ENCODE measurements at places on chromosomes 1 and 21. TPM values are rescaled to one million over a fixed set of nuclear protein-coding genes. Genes with fewer than 3 reads are reported as not detected.

Gene OR2L8
- total RNA-seq = 0.61 TPM

Gene KRTAP13-3
- total RNA-seq = not detected

Gene SMIM1
- total RNA-seq = 7.5 TPM

Gene CIART
- 4.7 TPM for total RNA-seq

Gene SPRR2B
- not detected for total RNA-seq

Gene PIGR
- not detected for total RNA-seq

Gene RGSL1
- not detected for total RNA-seq

Data from glutamatergic neuron (in vitro differentiated cells).